ENCODE measurements at places on chromosomes 16 and 17.

GRCh38 chr16:85948138-85948509 is 49.2 kb downstream of the IRF8 start:
- no peak for DNase-seq

GRCh38 chr16:65099607-65100006 is 22.3 kb downstream of the CDH11 start:
- no peak for DNase-seq

DNA sequence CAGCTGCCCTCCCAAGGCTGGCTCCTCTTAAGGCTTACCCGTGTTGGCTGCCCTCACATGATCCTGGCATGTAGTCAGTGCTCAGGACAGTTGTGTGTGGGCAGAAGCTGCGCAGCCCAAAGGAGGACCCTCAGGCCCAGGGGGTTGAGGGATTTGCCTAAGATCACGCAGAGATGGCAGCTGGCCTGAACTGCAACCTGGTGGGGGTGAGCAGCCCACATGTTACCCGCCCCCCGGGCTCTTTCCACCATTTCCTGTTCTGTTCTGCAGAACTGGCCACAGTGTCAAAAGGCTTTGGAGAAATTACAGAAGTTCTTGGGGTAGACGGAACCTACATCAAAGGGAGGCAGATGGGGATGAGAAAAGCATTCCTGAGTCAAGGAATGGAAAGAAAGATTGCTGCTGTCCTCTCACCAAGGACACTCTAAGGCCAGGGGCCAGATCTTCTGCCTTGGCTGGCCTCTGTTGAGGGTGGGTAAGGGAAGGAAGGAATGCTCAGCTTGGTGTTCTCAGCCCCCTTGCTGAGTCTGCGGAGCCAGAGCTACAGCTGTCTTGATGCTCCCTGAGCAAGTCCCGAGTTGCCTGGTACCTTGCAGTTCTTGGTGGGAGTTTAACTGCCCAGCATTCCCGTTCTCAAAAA is 53.0 kb downstream of the EPN2 start:
- DNase-seq, result no peak

- no peak for DNase-seq
These were observed 2.3 kb downstream of the GALK1 start for GRCh38 chr17:75762513-75763268.

- DNase-seq, result no peak
These were observed 9.6 kb downstream of the FAM20A start for GRCh38 chr17:68591583-68591982.

DNA sequence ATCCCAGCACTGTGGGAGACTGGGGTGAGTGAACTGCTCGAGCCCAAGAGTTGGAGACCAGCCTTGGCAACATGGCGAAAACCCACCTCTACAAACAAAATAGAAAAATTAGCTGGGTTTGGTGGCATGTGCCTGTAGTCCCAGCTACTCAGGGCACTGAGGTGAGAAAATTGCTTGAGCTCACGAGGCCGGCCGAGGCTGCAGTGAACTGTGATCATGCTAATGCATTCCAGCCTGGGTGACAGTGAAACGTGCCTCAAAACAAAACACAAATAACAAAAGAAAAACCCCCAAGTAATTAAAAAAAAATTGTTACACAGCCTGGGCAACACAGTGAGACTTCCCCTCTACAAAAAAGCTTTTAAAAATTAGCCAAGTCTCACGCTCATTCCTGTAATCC is 5.0 kb downstream of the CCDC47 start:
- no peak for DNase-seq

- DNase-seq, result no peak
These were observed 243.3 kb upstream of the PSMD7 start for GRCh38 chr16:74053312-74053711.

DNA sequence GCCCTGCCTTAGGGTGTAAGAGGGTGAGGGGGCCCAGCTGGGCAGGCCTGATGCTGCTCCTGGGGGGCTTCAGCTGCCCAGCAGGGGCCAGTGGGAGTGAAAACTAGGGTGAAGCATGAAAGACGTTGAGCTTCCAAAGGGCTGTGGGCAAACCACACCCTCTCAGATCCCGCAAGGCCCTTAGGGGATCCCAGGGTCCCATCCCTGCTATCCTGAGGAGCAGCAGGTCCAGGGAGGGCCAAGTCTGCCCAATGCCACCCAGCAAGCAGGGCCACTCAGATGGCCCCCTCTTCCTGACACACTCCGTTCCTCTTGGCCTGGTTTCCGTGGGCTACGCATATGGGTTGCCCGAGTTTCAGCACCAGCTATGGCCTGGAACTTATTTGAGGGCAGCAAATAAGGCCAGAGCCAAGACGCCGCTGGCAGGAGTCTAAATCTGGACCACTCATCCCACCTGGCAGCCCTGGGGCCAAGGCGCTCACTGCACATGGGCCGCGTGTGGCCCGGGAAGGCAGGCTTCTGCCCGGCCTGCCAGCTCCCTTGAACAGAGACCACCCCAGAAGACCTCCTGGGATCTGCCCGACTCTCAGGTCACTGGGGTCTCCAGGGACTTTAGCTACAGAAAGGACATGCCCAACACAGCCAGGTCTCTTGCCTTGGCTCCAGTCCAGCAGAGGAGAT is 4.2 kb downstream of the ATP2A3 start:
- no peak for DNase-seq

DNA sequence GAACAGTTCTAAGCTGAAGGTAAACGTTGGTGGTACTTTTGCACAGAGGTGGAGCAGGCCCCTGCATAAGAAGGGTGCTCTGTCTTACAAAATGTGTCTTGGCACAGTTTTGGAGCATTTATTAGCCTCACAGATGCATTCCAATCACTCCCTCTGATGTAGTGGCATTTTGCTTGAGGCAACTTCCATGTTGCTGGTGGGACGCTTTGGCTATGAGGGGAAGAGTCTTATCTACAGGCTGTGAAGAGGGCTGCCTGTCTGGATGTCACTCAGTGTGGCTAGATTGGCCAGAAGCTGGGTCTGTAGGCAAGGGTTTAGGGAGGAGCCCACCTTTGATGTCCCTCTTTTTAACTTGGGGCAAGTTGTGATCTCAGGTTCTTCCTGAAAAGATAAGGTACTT is 2.6 kb upstream of the RARA start:
- DNase-seq, result no peak

- DNase-seq, result no peak
These were observed 118.9 kb upstream of the IRX3 start for GRCh38 chr16:54405478-54405877.

GRCh38 chr17:57732062-57732461 is 13.0 kb downstream of the CCDC182 start:
- no peak for DNase-seq

DNA sequence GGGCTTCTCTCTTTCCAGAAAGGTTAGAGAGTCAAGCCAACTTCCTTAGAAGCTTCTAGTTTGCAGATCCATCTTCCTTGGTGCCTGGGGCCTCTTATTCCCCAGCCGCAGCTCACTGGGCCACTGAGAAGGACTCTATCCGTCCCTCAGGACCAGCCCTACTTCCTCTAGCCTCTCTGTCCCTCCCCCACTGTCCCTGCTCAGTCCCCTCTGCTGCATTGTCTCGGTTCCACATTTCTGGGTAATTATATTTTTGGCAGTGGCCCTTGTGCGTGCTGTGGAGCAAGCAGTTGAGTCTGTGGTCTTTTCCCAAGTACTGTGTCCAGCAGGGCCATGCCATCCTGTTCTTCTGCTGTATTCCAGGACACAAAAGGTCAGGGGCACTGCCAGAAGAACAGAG is 17.8 kb downstream of the IRX3 start:
- no peak for DNase-seq

- no peak for DNase-seq
These were observed 3.0 kb downstream of the TNK1 start for GRCh38 chr17:7383742-7384488.

- DNase-seq, result no peak
These were observed 57.4 kb upstream of the ERN1 start for GRCh38 chr17:64187093-64187895.

GRCh38 chr17:2250140-2251095 is 53.2 kb downstream of the SMG6 start:
- DNase-seq, result no peak

GRCh38 chr16:57532266-57532625 is 4.1 kb downstream of the CCDC102A start:
- peak; percentile 20 for DNase-seq

GRCh38 chr17:83148317-83149028 is 69.1 kb downstream of the METRNL start:
- DNase-seq, result no peak

DNA sequence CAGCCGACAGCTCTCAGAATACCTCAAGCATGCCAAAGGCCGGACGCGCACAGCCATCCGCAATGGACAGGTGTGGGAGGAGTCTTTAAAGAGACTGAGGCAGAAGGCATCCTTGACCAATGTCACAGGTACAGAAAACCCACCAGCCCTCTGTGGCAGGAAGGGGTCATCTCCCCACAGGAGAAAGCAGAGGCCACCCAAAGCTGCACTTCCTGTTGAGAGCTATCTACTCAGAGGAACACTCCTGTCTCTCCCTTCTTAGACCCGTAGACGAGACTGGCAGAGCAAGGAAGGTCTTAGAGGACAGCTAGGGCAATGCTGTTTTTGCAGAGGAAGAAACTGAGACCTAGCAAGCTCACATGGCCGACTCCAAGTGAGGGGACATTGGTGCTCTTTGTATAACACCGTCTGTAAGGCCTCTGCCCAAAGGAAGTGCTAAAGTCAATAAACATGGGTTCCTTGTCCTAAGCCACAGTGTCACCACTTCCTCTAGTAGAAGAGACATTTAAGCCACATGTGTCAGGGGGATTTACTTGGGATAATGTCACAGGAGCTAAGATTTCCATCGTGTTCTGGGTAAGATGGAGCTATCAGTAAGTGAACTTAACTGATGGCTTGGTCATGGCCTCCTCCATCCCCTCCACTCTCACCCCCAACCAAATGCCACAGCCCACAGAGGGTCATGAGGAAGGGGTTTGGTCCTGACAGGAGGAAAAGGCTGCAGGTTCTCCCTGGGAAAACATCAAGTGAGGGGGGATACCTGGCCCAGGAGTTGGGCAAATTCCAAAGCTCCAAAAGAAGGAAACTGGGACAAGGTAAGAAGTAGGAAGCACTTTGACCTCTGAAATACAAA is 9.4 kb downstream of the LPO start:
- no peak for DNase-seq

GRCh38 chr17:40936976-40937375 is 470 bp downstream of the KRT23 start:
- no peak for DNase-seq

DNA sequence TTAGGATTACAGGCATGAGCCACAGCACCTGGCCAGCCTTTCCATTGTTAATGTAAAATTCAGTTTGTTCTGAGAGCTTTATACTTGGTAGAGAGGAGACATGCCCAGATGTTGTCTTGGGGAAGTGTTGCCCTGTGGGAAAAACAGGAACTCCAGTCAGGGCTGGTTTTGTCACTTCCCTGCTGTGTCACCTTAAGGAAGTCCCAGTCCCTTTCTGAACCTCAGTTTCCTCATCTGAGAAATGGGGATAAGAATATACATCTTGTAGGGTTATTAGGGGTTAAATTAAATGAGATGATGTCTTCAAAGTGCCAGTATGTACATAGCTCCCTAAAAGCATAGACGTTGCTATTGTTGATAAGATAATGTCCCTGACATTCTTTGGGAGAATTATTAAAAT is 25.3 kb downstream of the CLEC16A start:
- DNase-seq, result no peak

- DNase-seq, result no peak
These were observed 12.8 kb upstream of the NGFR start for GRCh38 chr17:49482144-49482817.

GRCh38 chr17:2995886-2996809 is 67.3 kb downstream of the OR1D5 start:
- no peak for DNase-seq

- DNase-seq, result no peak
These were observed 4.6 kb upstream of the KCNJ16 start for GRCh38 chr17:70070305-70071027.

DNA sequence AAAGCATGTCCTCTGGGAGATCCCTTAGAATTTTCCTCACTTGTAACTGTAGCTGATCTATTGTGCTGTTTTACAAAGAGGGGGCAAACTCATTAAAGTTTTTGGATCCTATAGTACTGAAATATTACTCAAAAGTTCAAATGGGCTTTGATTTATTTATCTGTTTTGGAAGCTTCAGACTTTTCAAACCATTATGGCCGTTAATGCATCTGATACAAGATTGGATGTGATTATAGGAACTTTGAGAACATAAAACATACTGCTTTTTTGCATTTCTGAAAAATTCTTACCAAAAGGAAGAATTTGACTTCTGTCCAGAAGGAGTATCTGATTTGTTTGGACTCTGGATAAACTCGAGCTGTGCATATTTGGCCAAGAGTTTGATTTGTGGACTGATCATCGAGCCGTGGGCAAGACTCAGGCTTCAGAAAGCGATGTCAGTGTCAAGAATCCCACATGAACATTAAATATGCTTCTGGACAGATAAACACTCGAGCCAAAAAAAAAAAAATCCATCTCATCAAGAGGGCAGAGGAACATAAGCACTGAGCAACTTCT is 8.2 kb upstream of the MARCHF10 start:
- no peak for DNase-seq

- no peak for DNase-seq
These were observed 1762.2 kb downstream of the TP53TG3F start for GRCh38 chr16:35221482-35222185.

GRCh38 chr16:56245197-56245596 is 53.9 kb downstream of the GNAO1 start:
- DNase-seq, result no peak

GRCh38 chr17:19006698-19007097 is 2.1 kb upstream of the FAM83G start:
- no peak for DNase-seq

DNA sequence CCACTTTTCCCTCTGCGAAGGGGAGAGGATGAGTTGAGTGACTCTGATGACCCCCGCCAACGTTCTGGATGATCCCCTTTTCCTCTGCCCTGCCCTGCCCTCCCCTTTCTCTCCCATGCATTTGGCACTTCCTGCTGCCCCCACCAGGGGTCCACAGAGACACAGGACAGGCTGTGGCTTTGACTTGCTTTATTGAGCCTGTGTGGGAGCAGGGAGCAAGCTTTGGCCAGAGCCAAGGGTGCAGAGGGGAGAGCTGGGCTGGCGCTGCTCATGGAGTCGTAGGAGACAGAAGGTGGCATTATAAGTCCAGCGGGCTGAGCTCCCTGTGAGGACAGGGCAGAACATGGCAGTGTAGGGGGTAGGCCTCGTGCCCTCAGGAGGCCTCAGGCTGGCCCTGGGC is 1.6 kb downstream of the PPY start:
- DNase-seq, result no peak

- no peak for DNase-seq
These were observed 610 bp downstream of the VPS4A start for GRCh38 chr16:69311533-69312387.

DNA sequence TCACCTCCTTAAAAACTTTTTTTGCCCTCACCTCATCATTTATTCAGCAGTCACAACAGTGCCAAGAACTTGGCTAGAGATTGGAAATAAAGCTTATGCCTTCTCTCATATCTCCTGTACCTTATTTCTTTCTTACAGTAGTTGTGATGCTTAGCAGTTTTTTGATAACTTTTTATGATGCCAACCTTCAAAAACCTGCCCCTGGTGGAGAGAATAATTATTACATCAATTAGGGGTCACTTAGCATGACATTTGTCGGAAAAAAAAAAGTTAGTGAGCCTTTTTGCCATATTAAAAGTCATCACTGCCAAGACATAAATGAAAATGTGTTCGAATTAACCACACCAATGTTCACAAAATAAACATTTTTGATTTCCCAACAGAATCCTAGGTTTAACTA is 296.6 kb downstream of the WWOX start:
- DNase-seq, result no peak

GRCh38 chr17:49441578-49441977 is 26.9 kb upstream of the PHB1 start:
- no peak for DNase-seq
